Activated CD8-positive, alpha-beta T cell treated with anti-CD3 and anti-CD28 coated beads for 36 hours (primary cell): ENCODE measurements at places on chromosomes 11 and 22. TPM values are rescaled to one million over a fixed set of nuclear protein-coding genes. Genes with fewer than 3 reads are reported as not detected.
A peak's percentile ranks its signal among the peaks of the same experiment; 100 is the strongest.

DNA sequence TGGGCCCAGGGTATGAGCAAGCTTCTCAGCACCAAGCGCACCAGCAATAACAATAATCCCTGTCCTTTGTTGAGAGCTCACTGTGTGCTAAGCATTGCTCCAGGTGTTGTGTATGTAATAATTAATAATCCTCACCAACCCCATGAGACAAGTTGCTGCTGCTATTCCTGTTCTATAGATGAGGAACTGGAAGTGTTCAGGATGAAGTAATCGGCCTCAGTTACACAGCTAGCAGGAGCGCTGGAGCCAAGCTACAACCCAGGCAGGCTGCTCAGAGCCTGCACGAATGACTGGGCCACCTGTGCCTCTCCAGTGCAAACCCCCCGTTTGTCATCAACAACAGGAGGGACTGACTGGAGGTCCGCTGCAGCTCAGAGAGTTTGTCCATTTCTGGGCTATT lies 35.2 kb upstream of the CECR2 start:
- H3K27ac ChIP-seq = no peak overlapping the region
- H3K4me3 ChIP-seq = no peak overlapping the region
- H3K36me3 ChIP-seq = no peaks in the 10 kb centered on the region
- H3K27me3 ChIP-seq = peaks cover 4% of the 10 kb centered on the region

- H3K27ac ChIP-seq = peak overlapping the region; percentile 26
- H3K4me1 ChIP-seq = peaks cover 15% of the 10 kb centered on the region
- H3K36me3 ChIP-seq = peaks cover 18% of the 10 kb centered on the region
- no peaks in the 10 kb centered on the region for H3K27me3 ChIP-seq
- no peak overlapping the region for H3K4me3 ChIP-seq
Observed at GRCh38 chr11:106061954-106062949, 14.9 kb downstream of the KBTBD3 start.

PNPLA5 gene
- total RNA-seq = not detected

DNA sequence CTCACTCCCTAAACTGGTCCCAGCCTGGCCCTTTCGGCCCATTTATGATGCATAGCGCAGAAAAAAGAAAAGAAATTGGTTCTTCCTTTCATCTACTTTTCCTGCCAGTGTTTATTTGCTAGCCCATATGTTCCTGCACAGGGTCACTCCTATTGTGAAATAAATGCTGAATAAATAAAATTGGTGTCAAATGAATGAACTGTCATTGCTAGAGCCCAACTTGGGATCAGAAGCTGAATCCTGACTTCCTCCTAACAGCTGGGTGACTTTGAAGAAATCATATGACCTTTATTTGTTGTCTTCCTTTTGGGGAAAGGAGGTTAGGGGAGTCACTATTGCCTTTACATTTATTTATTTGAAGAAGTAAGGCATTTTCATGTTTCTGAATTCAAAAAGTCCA lies 92.0 kb downstream of the PRR5L start:
- H3K4me1 ChIP-seq = peaks cover 46% of the 10 kb centered on the region
- H3K27me3 ChIP-seq = peaks cover 7% of the 10 kb centered on the region
- DNase-seq = no peak
- no peak overlapping the region for H3K4me3 ChIP-seq
- peaks cover 2% of the 10 kb centered on the region for H3K36me3 ChIP-seq

- H3K36me3 ChIP-seq = no peaks in the 10 kb centered on the region
- no peak overlapping the region for H3K4me3 ChIP-seq
- H3K27ac ChIP-seq = no peak overlapping the region
- no peak for DNase-seq
- no peaks in the 10 kb centered on the region for H3K4me1 ChIP-seq
- H3K27me3 ChIP-seq = peaks cover 1% of the 10 kb centered on the region
Observed at GRCh38 chr11:115550291-115551059, 46.3 kb upstream of the CADM1 start.

UCP3 gene
- total RNA-seq = 1.5 TPM

DNA sequence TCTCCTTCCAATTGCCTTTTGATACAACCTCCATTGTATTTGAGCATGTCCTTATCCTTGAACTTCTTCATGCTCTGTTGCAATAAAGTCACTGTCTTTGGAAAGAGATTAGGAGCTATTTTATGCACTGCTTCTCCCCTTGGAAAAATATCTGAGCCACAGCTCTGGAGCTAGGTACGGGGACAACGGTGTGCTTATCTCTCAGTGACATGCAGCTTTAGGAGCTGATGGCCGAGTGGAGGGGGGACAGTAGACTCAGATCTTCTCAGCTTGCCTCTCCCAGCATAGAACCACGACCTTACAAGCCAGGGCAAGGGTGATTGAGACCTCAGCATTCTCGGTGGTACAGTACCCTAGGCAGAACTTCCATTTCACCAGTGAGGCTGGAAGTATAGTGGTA lies 64.1 kb downstream of the HORMAD2 start:
- H3K27ac ChIP-seq = no peak overlapping the region
- DNase-seq = no peak
- H3K27me3 ChIP-seq = peaks cover 8% of the 10 kb centered on the region
- H3K36me3 ChIP-seq = peaks cover 4% of the 10 kb centered on the region
- H3K4me3 ChIP-seq = no peak overlapping the region
- no peaks in the 10 kb centered on the region for H3K4me1 ChIP-seq

GRCh38 chr11:15920856-15921629 lies 435.3 kb downstream of the SOX6 start:
- H3K4me3 ChIP-seq = no peak overlapping the region
- no peak overlapping the region for H3K27ac ChIP-seq
- no peak for DNase-seq
- H3K36me3 ChIP-seq = no peaks in the 10 kb centered on the region
- no peaks in the 10 kb centered on the region for H3K27me3 ChIP-seq
- no peaks in the 10 kb centered on the region for H3K4me1 ChIP-seq

TMA7B gene
- total RNA-seq = 2.2 TPM
